Activated naive CD4-positive, alpha-beta T cell treated with anti-CD3 and anti-CD28 coated beads, Interleukin-2, amount 10 ng/mL, durations not matched to agents 7 days and 5 days (primary cell): ENCODE measurements at places on chromosomes 2 and 18.

- DNase-seq = no peak
- no peaks in the 10 kb centered on the region for H3K36me3 ChIP-seq
- no peaks in the 10 kb centered on the region for H3K4me1 ChIP-seq
These were observed 127.0 kb downstream of the INHBB start for GRCh38 chr2:120472891-120473309.

GRCh38 chr2:161228511-161229240 lies 68.4 kb downstream of the TANK start:
- H3K27me3 ChIP-seq = no peaks in the 10 kb centered on the region
- no peak overlapping the region for H3K4me3 ChIP-seq
- peaks cover 36% of the 10 kb centered on the region for H3K36me3 ChIP-seq
- no peak for DNase-seq
- no peak overlapping the region for H3K27ac ChIP-seq

- no peaks in the 10 kb centered on the region for H3K36me3 ChIP-seq
- peaks cover 21% of the 10 kb centered on the region for H3K4me1 ChIP-seq
- H3K27me3 ChIP-seq = no peaks in the 10 kb centered on the region
- DNase-seq = no peak
These were observed 12.9 kb upstream of the RBMS1 start for GRCh38 chr2:160506371-160507045.

- H3K27ac ChIP-seq = no peak overlapping the region
- H3K27me3 ChIP-seq = no peaks in the 10 kb centered on the region
- no peak overlapping the region for H3K4me3 ChIP-seq
- no peak for DNase-seq
- peaks cover 7% of the 10 kb centered on the region for H3K4me1 ChIP-seq
- H3K36me3 ChIP-seq = peaks cover 34% of the 10 kb centered on the region
These were observed 33.4 kb downstream of the MFSD6 start for GRCh38 chr2:190441564-190441963.

GRCh38 chr18:77876319-77876865 lies 626.7 kb downstream of the GALR1 start:
- H3K4me1 ChIP-seq = no peaks in the 10 kb centered on the region
- no peaks in the 10 kb centered on the region for H3K27me3 ChIP-seq
- no peak overlapping the region for H3K27ac ChIP-seq
- no peak for DNase-seq
